A549 treated with AZD2906 at 1 μM for 4 hours (cell line): ENCODE measurements at places on chromosomes 7 and 10. TPM values are rescaled to one million over a fixed set of nuclear protein-coding genes. Genes with fewer than 3 reads are reported as not detected.

The NPC1L1 gene
- total RNA-seq = 0.06 to 0.09 TPM (median 0.08 TPM) in 5 replicates

The PON1 gene
- 0.52 to 1.6 TPM (median 0.97 TPM) in 5 replicates for total RNA-seq

The TAS2R39 gene
- not detected in 5 replicates for total RNA-seq

The SLC39A12 gene
- total RNA-seq = not detected in 5 replicates

The SH2D4B gene
- 0.02 to 0.06 TPM (median 0.03 TPM) in 4 of 5 replicates, not detected in the other for total RNA-seq

The TMEM139 gene
- 0.66 to 1.2 TPM (median 1.2 TPM) in 5 replicates for total RNA-seq

The GBX1 gene
- total RNA-seq = 0.09 TPM in 1 of 5 replicates, not detected in the others

The NPY gene
- not detected in 5 replicates for total RNA-seq

The NPY4R gene
- total RNA-seq = 29.3 to 41.5 TPM (median 36.9 TPM) in 5 replicates

The COL1A2 gene
- total RNA-seq = 0.08 to 0.10 TPM in 2 of 5 replicates, not detected in the others

The BNIP3 gene
- 38.9 to 44.5 TPM (median 43.4 TPM) in 5 replicates for total RNA-seq

The BUB3 gene
- 159 to 212 TPM (median 176 TPM) in 5 replicates for total RNA-seq

The MINDY3 gene
- 12.8 to 14.6 TPM (median 14.1 TPM) in 5 replicates for total RNA-seq

The CCM2 gene
- total RNA-seq = 38.8 to 52.7 TPM (median 49.9 TPM) in 5 replicates

The PLPP4 gene
- total RNA-seq = 0.06 to 0.16 TPM (median 0.10 TPM) in 4 of 5 replicates, not detected in the other

The VWDE gene
- total RNA-seq = 0.31 to 0.63 TPM (median 0.50 TPM) in 5 replicates

The SPDYE3 gene
- total RNA-seq = 0.03 TPM in 1 of 5 replicates, not detected in the others

The CUZD1 gene
- total RNA-seq = 1.2 to 1.5 TPM (median 1.3 TPM) in 5 replicates

The CCDC7 gene
- 0.52 to 0.82 TPM (median 0.72 TPM) in 5 replicates for total RNA-seq

The MRC1 gene
- total RNA-seq = 0.01 to 0.02 TPM (median 0.02 TPM) in 4 of 5 replicates, not detected in the other

The CABCOCO1 gene
- 0.16 to 0.50 TPM (median 0.41 TPM) in 5 replicates for total RNA-seq

The RET gene
- total RNA-seq = 0.56 to 0.82 TPM (median 0.67 TPM) in 5 replicates

The TMEM213 gene
- not detected in 5 replicates for total RNA-seq

The OPN4 gene
- not detected in 5 replicates for total RNA-seq

The PRPS1L1 gene
- total RNA-seq = not detected in 5 replicates
